Kidney (tissue), 22 donors: ENCODE measurements at places on chromosomes 16 and 17.
A peak's percentile ranks its signal among the peaks of the same experiment; 100 is the strongest.

DNA sequence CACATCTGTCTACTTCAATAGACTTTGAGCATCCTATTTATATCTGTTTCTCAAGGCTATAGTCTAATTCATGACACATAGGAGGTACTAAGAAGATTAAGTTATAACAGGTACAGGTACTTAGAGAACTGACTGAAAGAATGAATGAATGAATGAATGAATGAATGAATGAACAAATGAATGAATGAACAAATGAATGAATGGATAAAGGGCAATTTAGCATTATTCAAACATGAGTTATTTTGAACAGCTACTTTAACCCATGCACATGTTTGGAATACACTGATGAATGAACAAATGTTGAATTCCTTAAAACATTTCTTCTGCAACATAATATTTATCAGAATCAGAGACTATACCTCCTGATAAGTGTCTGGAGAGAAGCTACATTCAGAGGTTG, 1165.6 kb upstream of the CDH8 start:
- DNase-seq, result no peak
- no peak overlapping the region for H3K27ac ChIP-seq
- H3K27me3 ChIP-seq, result no peaks in the 10 kb centered on the region
- H3K36me3 ChIP-seq, result no peaks in the 10 kb centered on the region
- H3K4me3 ChIP-seq, result no peak overlapping the region

DNA sequence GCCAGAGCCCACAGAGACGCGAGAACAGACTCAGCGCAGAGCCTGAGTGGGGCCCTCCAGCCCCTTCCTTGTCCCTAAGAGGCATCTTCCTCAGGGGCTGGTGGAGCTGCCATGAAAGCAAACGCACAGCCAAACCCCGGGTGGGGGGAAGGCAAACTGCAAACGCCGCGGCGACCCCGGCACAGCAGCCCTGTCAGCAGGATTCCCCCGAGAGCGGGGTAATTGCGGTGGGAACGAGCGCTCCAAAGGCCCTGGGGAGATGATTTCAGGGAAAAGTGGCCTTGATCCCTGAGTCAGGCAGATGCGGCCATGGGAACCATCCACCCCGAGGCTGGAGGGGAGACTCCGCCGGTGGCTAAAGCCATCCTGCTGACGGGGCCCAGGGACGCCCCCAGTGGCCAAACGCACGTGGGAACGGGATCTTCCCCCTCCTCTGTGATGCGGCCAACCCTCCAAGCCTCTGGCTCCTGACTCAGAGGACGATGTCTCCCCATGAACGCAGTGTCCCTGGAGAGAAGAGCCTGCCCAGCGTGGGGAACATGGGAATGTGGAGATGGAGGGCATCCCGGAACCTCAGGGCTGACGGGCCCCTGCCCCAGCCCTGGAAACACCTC, 25.1 kb downstream of the SLC7A5 start:
- H3K4me3 ChIP-seq, result no peak overlapping the region
- H3K36me3 ChIP-seq, result no peaks in the 10 kb centered on the region
- DNase-seq, result no peak

DNA sequence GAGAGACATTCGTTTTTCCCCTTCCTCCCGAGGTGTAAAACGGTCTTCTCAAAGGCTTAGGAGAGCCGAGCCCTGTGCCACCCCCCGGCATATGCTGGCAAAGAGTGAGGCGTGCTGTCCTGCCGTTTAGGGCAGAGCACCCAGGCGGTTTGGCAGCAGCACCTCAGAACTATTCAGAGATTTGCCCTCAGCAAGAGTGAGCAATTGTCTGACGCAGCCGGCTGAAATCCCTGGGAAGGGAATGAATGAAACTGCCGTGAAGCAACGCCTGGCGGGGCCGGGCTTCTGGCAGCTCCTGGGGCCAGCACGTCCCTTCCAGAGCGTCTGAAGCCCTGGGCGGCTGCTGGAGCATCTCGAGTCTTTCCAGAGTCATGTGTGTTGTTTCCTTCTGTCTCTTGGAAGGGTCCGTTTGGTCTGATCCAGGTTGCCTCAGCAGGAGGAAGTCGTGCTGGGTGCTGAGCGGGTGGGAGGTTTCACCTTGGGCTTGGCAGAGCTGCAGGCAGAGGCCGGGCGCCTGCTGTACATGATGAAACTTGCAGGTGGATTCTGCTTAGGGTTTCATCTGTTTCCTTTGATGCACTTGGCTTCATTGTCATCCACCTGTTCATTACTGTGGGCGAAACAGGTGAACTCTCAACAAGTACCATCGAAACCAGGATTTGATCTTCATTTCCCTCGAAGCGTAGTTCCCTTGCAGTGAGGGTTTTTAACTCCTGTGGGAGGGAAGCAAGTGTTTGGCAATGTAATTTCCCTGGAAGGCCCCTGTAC, 35.4 kb downstream of the TBCD start:
- no peak for DNase-seq
- peaks cover 4% of the 10 kb centered on the region for H3K36me3 ChIP-seq
- no peak overlapping the region for H3K27ac ChIP-seq
- H3K27me3 ChIP-seq, result no peaks in the 10 kb centered on the region
- no peak overlapping the region for H3K4me3 ChIP-seq

DNA sequence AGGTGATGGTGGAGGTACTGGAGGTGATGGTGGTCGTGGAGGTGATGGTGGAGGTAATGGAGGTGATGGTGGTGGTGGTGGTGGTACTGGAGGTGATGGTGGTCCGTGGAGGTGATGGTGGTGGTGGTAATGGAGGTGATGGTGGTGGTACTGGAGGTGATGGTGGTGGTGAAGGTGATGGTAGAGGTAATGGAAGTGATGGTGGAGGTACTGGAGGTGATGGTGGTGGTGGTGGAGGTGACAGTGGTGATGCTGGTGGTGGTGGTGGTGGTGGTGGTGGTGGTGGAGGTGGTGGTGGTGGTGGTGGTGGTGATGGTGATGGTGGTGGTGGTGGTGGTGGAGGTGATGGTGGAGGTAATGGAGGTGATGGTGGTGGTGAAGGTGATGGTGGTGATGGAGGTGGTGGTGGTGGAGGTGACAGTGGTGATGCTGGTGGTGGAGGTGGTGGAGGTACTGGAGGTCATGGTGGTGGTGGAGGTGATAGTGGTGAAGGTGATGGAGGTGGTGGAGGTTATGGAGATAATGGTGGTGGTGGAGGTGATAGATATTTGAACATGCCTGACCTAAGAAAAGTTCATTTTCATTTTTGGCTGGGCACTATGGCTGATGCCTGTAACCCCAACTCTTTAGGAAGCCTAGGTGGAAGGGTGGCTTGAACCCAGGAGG, 55.0 kb downstream of the RNF213 start:
- H3K4me1 ChIP-seq, result no peaks in the 10 kb centered on the region
- no peak overlapping the region for H3K27ac ChIP-seq
- no peak for DNase-seq
- no peak overlapping the region for H3K4me3 ChIP-seq
- no peaks in the 10 kb centered on the region for H3K27me3 ChIP-seq

DNA sequence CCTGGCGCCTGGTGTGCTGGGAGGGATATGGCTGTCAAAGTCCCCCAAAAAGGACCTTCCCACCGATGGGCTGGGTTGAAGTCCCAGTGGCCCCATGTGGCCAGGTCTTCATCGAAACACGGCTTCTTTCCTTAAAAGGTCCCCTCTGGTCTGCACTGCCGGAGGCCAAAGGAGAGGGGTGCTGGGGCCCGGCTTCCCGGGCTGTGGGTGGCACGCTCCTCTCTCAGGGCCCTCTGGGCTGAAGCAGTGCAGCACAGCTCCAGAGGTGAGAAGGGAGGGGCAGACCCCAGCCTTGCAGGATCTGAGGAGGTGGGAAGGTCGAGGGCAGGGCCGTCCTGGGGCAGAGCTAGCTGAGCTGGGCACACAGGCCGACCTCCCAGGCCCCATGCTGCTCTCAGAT, 6.7 kb downstream of the NPTX1 start:
- H3K4me3 ChIP-seq, result no peak overlapping the region
- peaks cover 17% of the 10 kb centered on the region for H3K27me3 ChIP-seq
- H3K27ac ChIP-seq, result no peak overlapping the region

- no peaks in the 10 kb centered on the region for H3K36me3 ChIP-seq
- peak; percentile 35 for DNase-seq
- H3K27ac ChIP-seq, result no peak overlapping the region
- H3K4me1 ChIP-seq, result no peaks in the 10 kb centered on the region
Measured at GRCh38 chr17:40912486-40913210, 24.8 kb downstream of the KRT23 start.

DNA sequence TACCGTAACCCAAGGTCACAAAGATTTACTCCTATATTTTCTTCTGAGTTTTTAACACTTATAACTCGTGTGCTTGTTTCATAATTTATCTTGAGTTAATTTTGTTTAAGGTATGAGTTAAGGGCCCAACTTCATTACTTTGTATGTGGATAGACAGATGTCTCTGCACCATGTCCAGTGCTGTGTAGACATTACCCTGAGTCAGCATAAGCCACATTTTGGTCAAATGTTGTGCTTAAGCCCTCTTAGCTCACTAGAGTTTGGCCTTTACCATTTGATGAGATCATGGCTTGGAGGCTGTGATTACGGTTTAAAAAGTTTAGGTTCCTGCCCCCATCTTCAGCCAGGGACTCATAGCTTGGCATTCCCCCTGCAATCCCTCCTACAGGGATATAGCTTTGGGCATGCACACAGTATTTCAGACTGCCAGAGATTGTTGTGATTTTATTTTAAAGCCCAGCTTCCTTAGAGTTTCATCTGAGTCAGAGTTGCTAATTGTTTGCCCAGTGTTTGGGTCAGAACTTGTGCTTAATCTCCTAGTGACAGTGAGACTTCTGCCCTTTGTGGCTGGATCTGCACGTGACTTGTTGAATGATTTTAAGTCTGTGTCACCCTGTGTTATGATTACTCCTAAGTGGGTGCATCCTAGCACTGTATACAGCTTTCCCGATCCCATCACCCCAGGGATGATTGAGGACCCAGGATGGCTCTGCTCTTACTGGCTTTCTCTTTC, 393.1 kb downstream of the CNTNAP4 start:
- DNase-seq, result no peak
- H3K36me3 ChIP-seq, result no peaks in the 10 kb centered on the region
- no peaks in the 10 kb centered on the region for H3K4me1 ChIP-seq
- no peak overlapping the region for H3K27ac ChIP-seq

DNA sequence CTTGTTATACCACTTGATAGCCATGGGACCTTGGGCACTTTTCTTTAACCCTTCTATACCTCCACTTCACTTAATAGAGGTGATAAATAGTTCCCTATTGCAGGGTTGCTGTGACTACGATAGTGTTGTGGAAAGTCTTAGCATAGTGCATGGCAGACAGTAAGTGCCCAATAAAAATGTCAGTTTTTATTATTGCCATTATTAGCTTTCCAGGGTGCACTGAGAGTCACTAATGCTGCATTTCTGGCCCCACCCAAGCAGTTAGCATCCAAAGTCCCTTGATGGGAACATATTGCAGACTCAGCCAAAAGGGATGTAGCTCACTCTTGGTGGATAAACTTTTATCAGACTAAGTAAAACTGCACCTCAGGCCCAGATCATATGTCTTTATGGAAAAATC, 41.5 kb upstream of the TEKT3 start:
- DNase-seq, result no peak
- no peaks in the 10 kb centered on the region for H3K4me1 ChIP-seq
- H3K27me3 ChIP-seq, result no peaks in the 10 kb centered on the region
- no peak overlapping the region for H3K27ac ChIP-seq
- no peaks in the 10 kb centered on the region for H3K36me3 ChIP-seq
- no peak overlapping the region for H3K4me3 ChIP-seq

DNA sequence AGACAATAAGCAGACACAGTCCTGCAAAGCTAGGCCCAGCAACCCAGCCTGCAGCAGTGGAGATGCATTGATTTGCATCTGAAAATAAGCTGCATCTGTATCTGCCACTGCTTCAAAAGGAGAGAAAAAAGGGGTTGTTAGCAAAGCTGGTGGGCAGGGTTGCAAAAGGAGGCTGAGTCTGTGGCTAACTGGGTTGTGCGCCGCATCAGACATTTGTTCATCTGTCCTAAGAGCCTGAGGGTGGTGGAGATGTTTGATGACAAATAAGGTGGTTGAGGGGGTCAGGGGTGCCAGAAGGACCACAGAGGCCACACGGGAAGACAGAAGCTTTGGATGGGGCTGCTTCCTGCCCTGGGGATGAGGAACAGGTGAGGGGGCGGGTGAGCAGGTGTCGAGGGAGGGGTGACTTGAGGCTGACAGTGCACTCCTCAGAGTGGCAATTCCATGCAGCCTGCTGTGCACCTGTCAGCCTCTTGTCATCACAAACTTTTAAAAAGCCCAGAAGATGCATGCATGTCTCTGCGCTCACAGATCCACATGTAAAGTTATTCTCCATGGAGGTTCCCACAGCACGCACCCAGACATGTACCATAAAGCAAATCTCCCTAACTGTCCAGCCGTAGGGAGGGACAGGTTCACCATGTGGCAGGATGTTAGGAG, 35.4 kb downstream of the WSB1 start:
- no peaks in the 10 kb centered on the region for H3K4me1 ChIP-seq
- H3K27me3 ChIP-seq, result no peaks in the 10 kb centered on the region
- DNase-seq, result no peak
- H3K27ac ChIP-seq, result no peak overlapping the region

DNA sequence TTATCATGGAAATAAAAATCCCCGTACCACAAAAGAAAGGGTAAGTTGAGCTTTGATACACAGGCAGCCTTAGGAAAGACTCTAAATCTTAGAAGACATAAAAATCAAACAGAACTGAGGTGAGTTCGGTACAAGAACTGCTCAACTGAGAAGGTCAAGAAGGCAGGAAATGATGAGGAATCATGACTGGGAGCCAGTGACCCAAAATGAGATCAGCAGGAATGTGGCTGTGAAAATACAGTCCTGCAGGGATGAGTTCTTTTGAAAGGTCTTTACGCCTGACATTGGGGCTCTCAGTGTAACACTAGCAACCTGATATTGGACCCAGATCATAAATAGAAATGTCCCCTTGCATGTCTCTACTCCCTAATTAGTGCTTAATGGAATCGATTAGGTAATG, 56.3 kb upstream of the CDH11 start:
- H3K4me3 ChIP-seq, result no peak overlapping the region
- H3K4me1 ChIP-seq, result no peaks in the 10 kb centered on the region
- peak; percentile 48 for DNase-seq
- no peak overlapping the region for H3K27ac ChIP-seq

GRCh38 chr17:5254903-5255521, 20.4 kb upstream of the SCIMP start:
- no peaks in the 10 kb centered on the region for H3K4me1 ChIP-seq
- DNase-seq, result no peak
- H3K36me3 ChIP-seq, result no peaks in the 10 kb centered on the region
- H3K4me3 ChIP-seq, result no peak overlapping the region
- no peak overlapping the region for H3K27ac ChIP-seq

- peaks cover 33% of the 10 kb centered on the region for H3K4me1 ChIP-seq
- peak; percentile 76 for DNase-seq
- H3K27ac ChIP-seq, result peak overlapping the region; percentile 99
- peak overlapping the region; percentile 66 for H3K4me3 ChIP-seq
Measured at GRCh38 chr17:1713878-1714426, 3.8 kb upstream of the TLCD2 start.
